ENCODE measurements at places on chromosomes 6 and 20.
A peak's percentile ranks its signal among the peaks of the same experiment; 100 is the strongest.

GRCh38 chr6:127013865-127014264, 104.6 kb upstream of the RSPO3 start:
- no peak for DNase-seq

- no peak for DNase-seq
These were observed 13.9 kb downstream of the CEP43 start for GRCh38 chr6:167013067-167013466.

DNA sequence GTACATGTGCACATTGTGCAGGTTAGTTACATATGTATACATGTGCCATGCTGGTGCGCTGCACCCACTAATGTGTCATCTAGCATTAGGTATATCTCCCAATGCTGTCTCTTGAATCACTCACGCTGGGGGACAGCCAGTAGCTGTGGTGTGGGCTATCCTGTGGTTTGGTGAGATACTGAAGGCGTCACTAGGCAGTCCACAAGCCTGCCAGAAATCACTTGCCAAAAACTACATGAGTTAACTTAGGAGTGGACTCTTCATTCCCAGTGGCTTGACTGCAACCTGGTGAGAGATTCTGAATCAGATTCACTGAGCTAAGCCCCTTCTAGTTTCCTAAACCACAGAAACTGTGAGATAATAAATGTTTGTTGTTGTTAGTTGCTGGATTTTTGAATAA, 191.3 kb downstream of the TSHZ2 start:
- DNase-seq = no peak

- DNase-seq = no peak
These were observed 79.2 kb upstream of the PHACTR2 start for GRCh38 chr6:143598466-143599080.

GRCh38 chr6:37480951-37481534, 18.6 kb downstream of the CCDC167 start:
- DNase-seq = no peak

DNA sequence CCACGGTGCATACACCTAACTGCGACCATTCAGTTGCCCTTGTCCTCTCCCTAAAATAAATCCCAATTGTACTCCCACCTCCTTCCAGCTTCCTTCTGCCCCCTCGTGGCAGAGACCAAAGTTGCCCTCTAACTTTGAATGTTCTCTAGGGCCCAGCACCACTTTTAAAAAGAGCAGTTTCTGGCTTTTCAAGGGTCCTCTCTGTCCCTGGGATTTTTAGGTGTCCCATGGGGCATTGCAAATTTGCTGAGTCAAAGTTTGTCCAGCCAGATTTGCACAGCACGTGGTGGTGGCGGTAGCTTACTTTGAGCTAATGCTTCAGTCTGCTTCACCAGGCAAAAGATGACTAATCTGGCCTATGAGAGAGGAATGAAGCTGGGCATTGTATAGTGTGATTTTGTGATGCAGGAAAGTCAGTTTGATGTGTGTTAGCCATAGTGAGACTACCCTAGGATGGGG, 100.2 kb downstream of the PERP start:
- DNase-seq = peak; percentile 27

GRCh38 chr6:104768906-104769305, 90.8 kb downstream of the HACE1 start:
- DNase-seq = no peak

DNA sequence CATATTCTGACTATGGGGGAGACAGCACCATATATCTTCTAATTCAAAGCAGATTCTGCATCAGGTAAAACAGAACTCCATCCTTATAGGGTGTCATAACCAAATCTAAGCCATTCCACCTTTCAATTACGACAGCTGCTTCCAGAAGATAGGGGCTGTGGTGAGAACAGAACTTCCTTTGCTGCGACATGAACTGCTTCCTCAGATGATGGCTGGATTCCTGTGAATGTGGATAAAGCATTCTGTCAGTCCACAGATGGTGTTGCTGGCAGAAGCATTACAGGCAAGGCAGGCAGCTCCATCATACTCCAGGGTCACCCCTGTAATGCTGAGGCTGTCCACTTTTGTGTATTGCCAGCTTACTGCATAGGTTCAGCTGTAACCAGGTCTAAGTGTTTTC, 172.1 kb upstream of the PROKR2 start:
- no peak for DNase-seq

GRCh38 chr6:99613705-99614429, 7.2 kb downstream of the PRDM13 start:
- peak; percentile 73 for DNase-seq

GRCh38 chr6:110626442-110626841, 150.0 kb upstream of the SLC22A16 start:
- DNase-seq = no peak

DNA sequence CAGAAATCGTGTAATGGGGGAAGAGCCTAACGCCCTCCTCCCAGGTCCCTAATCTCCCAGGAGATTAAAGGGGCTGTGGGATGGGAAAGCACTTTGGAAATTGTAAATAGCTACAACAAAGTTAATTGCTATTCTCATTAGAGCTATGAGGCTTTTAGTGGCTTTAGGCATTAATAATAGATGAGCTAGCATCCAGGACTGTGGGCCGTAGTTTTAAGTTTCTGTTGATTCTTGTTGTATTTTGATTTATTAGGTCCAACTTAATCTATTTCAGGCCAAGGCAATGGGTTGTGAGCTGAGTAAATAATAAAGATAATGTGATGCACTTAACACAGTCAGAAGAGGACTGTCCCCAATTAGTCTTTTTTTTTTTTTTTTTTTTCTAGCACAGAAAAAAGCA, 67.7 kb downstream of the ANKRD6 start:
- DNase-seq = no peak

DNA sequence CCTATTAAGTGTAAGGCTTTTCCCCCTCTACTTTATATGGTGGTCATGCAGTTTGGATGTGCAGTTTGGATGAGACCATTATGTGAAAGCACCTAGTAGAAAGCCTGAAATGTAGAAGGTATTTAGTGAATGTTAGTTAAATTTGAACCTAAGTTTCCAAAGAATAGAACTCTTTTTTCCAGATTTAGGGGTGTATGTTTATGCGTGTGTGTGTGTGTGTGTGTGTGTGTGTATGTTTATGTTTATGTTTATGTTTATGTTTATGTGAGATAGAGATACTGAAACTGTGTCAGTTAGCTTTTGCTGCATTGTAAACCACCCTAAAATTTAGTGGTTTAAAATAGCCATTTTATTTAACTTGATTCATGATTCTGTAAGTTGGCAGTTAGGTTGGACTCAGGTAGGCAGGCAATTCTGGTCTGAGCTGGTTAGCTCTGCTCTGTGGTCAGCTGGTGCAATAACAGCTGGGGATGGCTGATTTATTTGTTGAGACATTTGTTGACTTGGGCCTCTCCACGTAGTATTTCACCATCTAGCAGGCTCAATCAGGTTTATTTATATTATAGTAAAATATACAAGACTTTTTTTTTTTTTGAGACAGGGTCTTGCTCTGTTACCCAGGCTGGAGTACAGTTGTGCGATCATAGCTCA, 54.0 kb downstream of the STK4 start:
- no peak for DNase-seq

DNA sequence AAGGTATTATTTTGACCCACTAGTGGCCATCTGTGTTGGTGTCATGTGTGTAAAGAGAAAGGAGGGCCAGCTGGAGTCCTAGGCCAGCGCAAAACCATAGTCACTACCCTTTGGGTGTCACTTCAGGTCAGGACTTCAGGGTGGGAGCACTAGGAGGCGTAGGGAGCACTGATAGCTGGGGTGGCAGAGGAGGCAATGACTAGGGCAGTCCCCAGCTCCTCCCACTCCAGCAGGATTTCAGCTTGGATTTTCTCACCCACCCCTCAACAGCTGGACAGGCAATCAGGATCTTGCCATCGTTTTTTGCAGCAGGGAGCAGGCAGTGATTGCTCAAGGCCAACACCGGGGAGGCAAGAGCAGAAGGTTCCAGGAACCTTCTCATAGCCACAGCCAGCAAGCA, 4.2 kb upstream of the HLA-DOA start:
- no peak for DNase-seq

GRCh38 chr6:143842902-143843676, at the start of gene LTV1:
TSS of gene LTV1 (plus strand) at chr6:143843338. CDS start at chr6:143843478, 140 bp downstream.
- peak; percentile 96 for DNase-seq

- DNase-seq = no peak
These were observed 17.6 kb upstream of the SNAI1 start for GRCh38 chr20:49964964-49965780.

- no peak for DNase-seq
These were observed 143.6 kb upstream of the TNFAIP3 start for GRCh38 chr6:137723273-137724017.

DNA sequence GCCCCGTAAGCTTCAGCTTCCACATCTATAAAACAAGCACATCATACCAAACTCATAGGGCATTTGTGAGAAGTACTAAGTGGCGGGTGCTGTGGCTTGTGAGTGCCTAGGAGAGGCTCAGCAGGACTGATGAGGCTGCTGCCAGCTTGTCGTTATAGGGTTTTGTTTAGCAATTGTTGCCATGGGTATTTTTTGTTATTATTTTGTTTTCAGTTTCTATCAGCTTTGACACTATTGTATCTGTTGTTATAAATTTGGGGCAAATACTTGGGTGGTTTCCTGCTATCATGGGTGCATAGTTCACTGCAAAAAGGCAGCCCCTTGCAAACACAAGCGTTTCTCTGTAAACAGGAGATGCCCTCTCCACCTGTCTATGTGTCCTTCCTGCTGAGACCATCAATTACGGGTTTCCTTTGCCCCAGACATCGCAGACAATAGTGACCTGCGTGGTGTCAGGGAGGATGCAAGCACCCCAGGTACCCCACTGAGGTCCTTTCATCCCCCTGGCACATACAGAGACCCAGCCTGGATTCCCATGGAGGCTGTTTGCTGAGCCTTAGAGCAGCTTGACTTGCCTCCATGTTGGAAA, 3.1 kb upstream of the CCDC167 start:
- peak; percentile 87 for DNase-seq

DNA sequence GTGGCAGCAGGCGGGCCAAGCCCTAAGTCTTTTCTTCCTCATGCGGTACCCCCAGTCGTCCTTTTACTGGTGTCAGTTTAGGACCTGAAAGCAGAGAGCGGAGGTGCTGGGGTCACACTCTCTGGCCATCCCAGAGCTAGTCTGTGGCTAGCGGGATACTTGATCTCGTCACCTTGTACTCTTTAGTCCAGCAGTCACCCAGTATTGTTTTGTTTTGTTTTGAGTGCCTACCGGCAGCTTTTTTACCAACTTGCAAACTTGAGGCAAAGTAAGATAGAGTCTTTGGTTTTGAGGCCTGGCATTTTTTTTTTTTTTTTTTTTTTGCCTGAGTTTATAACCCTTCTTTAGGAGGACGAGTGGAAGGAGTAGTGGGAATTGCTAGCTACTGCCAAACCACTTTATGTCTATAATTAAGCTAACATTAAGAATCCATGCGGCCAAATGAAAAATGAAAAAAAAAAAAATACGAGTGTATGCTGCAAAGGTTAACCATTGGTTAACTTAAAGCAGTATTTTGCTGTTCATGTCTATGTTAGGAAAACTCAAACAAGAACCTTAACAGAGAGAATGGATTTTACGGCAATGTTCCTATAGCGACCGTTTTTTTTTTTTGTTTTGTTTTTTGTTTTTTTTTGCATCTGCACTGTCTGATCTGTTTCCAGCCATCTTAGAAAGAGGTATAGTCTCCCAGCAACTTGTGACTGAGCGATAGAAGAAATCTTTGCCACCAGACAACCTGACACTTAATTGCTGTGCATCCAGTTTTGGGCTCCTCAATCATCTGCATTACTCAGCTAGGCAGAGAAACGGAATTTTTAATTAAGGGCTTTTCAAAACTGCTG, 56.9 kb downstream of the FAM217A start:
- no peak for DNase-seq

DNA sequence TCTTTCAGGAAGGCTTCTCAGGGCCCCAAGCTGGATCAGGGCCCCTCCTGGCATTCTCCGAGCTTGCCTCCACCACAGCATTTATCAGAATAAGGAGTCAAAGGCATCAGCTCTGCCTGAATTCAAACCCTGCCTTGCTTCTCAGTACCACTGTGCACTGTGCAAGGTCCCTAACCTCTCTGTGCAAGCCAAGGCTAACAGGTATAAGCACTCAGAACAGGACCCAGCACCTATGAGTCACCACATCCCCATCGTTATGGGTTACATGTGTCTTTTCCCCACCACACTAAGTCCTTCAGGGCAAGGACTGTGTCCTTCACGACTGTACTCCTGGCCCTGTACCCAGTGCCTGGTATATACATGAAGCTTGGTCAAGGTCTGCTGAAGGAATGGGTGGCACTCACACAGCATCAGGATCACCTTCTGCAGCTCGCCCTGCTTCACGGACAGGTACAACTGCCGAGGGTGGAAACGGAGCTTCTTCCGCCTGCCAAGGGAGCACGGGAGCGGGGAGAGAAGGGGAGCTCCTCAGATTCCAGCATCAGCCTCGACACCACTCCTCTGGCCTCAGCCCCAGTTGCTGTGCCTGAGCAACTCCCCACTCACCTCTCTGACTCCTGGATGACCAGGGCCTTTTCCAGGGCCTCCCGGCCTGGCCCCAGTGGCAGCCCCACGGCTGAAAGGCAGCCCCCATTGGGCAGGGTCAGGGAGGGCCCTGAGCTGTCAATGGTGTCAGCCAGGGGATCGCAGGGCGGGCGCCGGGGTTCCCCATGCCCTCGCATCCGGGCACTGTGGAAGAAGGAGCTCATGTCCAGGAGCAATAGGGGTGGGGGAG, 8.6 kb upstream of the SLC44A4 start:
- DNase-seq = no peak

DNA sequence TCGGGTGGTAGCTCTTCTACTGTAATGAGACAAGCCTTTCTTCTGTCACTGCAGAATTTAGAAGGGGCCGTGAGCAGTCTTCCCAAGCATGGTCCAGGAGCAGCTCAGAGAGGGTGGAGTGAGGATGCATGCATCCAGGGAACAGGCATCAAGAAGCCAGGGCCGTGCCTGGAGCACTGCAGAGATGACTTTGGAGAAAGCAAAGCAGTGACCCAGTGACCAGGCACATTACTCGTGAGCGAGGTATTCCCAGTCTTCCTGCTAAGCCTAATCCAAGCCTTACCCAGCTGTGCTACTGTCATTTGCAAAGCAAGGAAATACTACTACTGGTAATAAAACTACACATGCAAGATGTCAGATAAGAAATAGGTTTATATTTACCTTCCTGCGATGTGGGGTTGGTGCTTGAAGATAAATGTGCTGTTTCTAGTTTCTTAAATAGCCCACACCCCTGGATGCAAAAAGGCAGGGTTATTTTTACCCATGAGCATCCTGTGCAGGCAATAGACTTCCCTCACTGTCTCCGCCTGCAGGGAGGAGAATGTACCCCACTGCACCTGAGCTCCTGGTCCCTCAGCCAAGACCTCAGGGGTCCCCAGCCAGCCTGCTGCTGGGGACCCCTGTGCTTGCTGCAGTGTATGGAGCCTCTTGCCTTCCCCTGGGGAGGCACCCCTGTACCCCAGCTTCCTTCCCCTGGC, 62.9 kb downstream of the SSR1 start:
- no peak for DNase-seq

Measured in NCI-H345 (cell line).